ENCODE measurements at places on chromosomes 11 and 22.

GRCh38 chr11:19659529-19659928 lies 53.1 kb upstream of the NAV2 start:
- DNase-seq = no peak

DNA sequence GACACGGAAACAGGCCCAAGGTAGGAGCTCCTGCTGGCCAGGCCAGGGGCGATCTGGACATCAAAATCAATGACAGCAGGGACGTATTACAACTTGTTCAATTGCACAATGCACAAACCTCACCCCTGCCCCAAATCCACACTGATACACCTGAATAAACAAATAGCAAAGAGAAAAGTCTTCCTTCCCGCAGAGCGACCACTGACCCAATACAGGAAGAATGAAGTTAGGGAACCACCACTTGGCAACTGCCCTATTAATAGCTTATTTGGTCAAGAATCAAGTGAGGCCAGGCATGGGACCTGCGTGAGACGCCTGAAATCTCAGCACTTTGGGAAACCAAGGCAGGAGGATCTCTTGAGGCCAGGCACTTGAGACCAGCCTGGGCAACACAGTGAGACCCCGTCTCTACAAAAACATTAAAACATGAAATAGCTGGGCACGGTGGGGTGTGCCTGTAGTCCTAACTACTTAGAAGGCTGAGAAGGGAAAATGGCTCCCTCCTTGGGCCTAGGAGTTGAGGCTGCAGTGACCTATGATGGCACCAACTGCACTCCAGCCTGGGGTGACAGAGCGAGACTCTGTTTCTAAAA lies 109.1 kb downstream of the MED15 start:
- no peak for DNase-seq

DNA sequence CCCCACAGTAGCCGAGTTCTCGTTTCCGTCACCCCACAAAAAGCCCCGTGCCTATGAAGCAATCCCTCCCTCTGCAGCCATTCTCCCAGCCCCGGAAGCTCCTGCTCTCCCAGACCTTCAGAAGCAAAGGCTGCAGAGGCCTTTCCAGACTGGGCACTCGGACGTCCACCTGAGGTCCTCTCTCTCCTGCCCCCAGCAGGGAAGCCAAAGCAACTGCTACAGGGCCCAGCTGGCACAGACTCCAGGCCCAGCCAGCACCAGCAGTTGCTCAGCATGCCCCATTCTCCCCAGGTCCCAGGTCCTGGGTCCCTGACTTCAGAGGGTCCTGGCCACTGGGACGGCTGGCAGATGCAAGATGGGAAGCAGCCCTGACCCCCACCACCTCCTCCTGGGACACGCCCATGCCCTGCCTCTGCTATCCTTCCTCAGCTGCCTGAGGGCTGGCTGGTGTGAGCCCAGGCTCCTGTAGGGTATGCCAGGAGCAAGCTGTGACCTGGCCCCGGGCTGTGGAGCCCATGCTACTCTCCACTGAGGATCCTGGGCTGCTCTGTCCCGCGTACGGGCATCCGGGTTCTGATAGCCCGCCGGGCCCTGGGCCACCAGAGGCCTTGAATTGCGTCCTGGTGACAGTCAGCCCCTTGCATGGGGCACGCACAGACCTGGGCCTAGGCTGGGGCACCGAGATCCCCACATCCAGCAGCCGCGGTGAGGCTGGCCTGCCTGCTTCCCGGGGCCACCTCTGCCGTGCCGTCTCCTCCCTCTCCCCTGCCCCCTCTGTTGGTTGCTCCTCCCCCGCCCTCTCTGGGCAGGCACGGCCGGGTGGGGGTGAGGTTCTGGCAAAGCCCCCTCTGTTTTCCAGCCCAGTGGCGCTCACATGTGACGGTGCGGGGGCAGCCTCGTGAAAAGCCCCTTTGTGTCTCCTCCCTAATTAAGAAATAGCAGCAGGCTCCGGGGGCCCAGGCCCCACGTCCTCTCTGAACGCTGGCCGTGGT lies 1310.3 kb downstream of the BRD1 start:
- no peak for DNase-seq

- DNase-seq = no peak
Measured at GRCh38 chr11:59765068-59765735, 10.0 kb downstream of the STX3 start.

- no peak for DNase-seq
Measured at GRCh38 chr22:32557444-32557843, 82.8 kb downstream of the FBXO7 start.

DNA sequence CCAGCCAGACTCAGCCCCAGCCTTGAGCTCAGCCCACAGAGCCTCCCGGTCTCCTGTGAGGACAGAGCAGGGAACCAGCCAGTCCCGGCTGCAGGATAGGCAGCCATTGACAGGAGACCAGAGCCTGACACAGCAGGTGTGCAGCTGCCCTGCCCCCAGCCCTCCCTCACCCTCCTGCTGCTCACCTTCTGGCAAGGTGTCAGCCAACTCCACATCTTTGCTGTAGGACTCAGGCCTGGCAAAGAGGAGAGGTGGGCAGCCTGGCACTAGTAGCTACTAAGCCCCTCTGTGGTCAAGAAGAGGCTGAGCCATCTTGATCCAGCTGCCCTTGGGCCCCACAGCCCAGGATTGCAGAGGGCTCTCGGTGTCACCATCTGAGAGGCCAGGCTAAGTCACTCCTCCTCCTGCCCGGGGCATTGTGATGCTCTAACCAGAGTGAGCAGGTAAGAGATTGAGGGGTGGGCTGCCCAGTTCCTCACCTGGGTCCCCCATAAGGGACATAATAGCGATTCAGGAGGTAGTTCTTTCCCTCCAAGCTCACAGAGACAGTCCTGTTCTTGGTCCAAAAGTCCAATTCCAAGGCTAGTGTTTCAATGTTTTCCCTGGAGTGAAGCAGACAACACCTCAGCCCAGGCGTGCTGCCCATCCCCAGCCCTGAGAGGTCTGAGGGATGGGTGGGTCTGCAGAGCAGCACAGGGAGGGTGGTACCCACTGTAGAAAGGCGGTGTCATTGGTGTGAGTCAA lies 18.6 kb downstream of the TREH start:
- no peak for DNase-seq

DNA sequence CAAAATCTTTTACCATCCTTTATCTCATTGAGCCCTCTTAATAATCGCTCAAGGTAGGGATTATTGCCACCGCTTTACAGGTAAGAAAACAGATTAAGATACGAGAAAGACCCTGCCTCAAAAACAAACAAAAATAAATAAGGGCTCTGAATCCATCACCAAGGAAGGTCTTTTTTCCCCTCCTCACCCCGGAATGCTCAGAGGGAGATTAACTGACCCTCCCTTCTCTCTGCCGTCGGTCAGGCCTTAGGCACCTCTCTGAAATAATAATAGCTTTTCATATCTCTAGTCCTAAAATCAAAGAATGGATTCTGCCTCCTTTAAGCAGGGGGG lies 620 bp upstream of the ATG2A start:
- no peak for DNase-seq

GRCh38 chr11:104526006-104526405 lies 362.1 kb upstream of the PDGFD start:
- DNase-seq = no peak

DNA sequence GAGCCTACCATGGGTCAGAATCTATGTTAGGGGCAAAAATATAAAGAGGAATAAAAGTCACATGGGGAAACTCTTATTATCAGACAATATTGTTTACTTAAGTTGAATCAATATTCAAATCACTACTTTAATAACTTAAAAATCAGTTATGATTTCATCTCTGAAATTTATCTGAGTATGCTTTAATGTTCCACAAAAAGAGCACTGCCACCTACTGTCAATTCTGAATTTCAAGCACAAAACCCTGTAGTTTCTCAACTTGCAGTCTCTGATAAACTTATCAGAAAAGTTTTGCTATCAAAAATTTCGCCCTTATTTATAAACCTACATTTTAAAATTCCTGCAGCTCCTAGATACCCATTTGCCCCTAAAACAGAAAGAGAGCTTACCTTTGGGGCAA lies 47.3 kb downstream of the RDX start:
- DNase-seq = no peak

DNA sequence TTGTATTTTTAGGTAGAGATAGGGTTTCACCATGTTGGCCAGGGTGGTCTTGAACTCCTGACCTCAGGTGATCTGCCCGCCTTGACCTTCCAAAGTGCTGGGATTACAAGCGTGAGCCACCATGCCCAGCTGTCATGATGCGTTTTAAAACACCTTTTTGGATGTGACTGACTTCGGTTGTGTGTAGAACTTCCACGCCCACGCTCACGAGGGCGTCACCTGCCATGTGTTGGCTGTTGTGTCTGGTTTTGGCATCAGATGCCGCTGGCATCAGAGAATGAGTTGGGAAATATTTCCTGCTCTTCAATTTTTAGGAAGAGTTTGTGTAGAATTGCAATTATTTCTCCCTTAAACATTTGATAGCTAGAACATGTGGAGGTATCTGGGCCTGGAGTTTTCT lies 109.1 kb downstream of the KCNQ1 start:
- DNase-seq = no peak

Measured in activated CD4-positive, alpha-beta T cell treated with anti-CD3 and anti-CD28 coated beads, Interleukin-2, amount 50 U/mL, for 16 hours (primary cell).